ENCODE measurements at places on chromosomes 1 and 21.

DNA sequence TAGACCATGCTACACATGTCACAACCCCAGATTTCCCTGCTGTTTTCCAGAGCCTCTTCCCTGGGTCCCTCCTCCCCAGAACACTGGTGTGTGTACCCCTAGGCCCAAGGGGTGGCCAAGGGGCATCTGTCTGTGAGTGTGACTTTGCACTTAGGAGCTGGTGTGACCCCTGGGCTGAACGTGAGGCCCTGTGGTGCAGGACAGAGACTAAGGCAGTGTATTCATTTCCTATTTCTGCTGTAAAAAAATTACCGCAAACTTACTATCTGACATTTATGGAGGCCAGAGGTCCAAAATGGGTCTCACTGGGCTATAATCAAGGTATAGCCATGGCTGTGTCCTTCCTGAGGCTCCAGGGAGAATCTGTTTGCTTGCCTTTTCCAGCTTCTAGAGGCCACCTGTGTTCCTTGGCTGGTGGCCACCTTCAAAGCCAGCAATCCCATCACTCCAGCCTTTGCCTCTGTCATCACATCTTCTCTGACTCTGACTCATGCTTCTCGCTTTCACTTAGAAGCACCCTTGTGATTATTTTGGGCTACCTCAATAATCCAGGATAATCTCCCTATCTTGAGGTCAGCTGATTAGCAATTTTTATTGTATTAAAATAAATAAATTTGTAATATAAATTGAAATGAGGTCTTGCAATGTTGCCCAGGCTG is 24.0 kb upstream of the ELOA start:
- peak; percentile 75 for DNase-seq

- DNase-seq = no peak
Measured at GRCh38 chr1:183584147-183584546, 6.1 kb downstream of the NCF2 start.

DNA sequence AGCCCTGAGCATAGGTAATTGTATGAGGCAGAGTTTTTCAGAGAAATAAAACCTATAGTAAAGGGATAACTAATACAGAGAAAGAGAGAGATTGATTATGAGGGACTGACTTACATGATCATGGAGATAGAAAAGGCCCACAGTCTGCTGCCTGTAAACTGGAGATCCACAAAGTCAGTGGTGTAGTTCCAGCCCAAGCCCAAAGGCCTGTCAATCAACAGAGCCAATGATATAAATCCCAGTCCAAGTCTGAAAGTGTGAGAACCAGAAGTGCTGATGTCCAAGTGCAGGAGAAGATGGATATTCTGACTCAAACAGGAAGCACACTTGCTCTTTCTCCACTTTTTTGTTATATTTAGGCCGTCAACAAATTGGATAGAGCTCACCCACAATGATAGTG is 340.1 kb upstream of the RGS18 start:
- DNase-seq = no peak

- DNase-seq = no peak
Measured at GRCh38 chr1:101905283-101905835, 91.4 kb downstream of the OLFM3 start.

DNA sequence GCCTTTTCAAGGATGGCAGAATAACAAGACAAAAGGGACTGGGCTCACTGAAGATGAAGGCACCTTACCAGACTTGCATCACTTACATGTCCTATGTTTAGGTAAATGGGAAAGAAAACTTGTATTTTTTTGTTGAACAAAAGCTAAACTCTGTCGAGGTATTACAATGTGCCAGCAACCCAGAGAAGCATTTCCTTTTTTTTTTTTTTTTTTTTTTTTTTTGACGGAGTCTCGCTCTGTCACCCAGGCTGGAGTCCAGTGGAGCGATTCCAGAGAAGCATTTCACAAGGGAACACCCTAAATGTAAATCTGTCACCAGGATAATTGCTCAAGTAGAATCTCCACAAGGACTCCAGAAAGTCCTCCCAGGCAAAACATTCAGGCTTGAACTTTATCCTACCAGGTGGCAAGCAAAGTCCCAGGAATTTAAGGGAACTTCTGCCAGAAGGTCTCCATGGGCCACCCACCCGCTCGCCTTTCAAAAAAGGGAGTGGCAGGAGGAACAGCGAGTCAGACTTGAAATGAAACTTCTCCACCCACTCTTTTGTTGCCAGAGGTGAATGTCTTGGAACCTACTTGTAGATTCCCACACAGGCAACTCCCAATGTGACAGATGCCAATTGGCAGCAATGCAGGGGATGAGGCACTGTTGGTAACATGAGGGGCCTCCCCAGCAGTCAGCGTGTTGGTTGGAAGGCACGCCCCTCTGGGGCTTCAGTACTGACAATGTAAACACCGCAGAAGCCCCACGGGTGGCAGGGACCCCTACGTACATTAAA is 125.0 kb downstream of the TIAM1 start:
- DNase-seq = peak; percentile 14

GRCh38 chr1:110011527-110012041 is 22.8 kb upstream of the STRIP1 start:
- peak; percentile 73 for DNase-seq

- DNase-seq = peak; percentile 30
Measured at GRCh38 chr1:51784997-51785421, 93.5 kb downstream of the NRDC start.

- DNase-seq = peak; percentile 72
Measured at GRCh38 chr1:42922687-42923366, 35.8 kb downstream of the SLC2A1 start.

DNA sequence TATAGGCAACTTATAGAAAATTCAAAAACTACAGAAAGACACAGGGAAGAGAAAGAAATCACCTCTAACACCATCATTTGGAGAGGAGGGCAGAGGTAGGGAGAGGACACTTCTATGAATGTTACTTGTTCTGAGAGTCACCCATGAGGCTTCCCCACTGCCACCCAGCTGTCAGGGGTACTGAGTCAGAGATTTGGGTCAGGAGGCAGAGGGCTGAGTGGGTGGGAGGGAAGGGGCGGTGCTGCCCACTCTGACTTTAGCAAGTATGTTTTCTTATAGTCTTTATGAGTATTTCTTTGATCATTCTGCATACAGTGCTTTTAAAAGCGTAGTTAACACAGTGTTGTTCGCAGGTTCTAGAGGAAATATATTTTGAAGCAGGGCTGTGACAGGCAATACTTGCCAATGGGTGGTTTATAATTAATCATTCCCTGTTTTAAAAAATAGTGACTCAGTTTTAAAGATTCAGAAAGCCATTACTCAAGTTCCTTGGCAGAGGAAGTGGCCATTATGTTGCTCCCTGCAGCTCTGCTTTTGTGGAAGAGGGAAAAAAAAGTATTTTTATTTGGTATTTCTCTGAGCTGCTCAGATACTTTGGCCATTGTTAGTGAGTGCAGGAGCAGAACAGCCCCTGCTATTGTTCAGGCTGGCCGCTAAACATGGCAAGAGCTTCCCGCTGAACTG is 18.3 kb downstream of the IL6R start:
- peak; percentile 47 for DNase-seq

DNA sequence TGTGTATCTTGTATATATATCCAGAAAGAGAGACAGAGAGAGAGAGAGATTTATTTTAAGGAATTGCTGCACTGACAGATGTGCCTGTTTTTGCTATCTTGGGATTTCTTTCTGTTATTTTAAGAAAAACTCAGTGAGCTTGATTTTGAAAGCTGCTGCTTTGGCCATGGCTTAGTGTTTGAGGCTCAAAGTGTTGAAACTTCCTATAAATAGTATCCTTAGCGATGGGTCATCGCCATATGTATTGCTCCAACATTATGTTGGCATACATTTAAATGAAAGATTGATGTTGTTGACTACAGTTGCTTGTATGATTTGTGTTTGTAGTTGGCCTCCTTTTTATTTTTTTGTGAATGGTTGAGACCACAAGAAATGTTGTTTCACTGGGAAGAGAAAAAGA is 29.0 kb upstream of the NTPCR start:
- DNase-seq = no peak

GRCh38 chr1:174946031-174946430 is 53.7 kb upstream of the CACYBP start:
- DNase-seq = no peak

- DNase-seq = no peak
Measured at GRCh38 chr1:222165629-222166028, 382.3 kb downstream of the HHIPL2 start.

- no peak for DNase-seq
Measured at GRCh38 chr1:209613400-209614150, 30.1 kb downstream of the CAMK1G start.

GRCh38 chr1:212127221-212127620 is 91.7 kb downstream of the DTL start:
- no peak for DNase-seq

DNA sequence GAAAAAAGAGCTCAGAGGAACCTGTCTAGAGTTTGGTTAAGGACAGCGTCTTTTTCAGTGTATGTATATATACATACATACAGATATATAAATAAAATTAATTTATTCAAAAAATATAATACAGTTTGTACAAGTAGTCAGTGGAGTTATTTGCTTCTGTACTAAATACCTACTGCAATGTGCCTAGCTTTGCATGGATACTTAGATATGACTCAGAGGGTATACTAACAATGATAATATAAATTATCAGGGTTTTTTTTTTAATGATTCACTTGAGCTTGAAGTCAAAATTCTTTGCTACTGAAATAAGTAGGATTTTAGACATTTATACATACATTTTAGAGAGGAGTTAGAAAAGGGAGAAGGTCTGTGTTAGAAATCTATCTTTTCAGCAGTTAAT is 117.9 kb downstream of the PHTF1 start:
- no peak for DNase-seq

DNA sequence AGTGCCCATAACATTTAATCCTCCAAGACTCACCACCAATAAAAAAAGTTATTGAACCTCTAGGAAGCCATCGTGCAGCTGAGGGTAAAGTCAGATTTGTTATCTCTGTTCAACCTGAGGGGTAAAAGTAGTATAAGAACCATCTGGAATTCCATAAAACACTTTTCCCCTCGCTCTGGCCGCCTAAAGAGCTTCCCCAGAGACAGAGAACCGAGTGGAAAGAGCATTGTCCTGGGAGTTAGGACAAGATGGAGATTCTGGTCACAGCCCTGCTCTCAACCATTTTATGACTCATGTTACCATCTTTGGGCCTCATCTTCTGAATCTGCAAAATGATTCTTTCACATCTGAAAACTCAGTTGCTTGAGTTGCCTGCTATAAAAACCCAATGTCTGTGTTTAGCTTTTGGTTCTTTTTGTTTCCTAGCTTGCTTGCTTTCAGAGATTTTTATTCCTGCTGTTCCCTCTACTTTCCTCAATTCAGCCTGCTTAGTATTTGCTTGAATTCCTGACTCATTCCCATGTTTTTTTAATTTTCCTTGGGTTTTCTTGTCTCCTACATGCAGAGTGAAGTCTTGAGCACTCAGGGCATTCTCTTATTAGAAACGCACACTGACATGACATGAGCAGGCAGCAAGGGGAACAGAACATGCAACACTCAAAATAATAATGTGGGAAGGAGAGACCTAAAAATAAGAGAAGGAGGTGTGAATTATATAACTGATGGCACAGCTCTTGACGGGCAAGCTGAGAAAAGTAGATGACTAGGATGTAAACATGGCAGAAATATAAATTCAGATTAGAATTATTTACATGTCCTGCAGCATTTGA is 1.7 kb downstream of the EPHX4 start:
- no peak for DNase-seq

- peak; percentile 83 for DNase-seq
Measured at GRCh38 chr1:154221278-154222001, 685 bp downstream of the UBAP2L start.

DNA sequence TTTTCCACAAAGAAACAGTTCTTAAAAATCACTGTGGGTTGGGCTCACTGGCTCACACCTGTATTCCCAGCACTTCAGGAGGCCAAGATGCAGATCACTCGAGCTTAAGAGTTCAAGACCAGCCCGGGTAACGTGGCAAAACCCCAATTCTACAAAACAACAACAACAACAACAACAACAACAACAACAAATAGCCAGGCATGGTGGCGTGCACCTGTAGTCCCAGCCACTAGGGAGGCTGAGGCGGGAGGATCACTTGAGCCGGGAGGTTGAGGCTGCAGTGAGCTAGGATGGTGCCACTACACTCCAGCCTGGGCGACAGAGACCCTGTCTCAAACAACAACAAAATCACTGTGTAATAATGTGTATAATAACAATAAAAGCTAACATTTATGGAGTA is 40.8 kb downstream of the CDCP2 start:
- DNase-seq = no peak

- peak; percentile 78 for DNase-seq
Measured at GRCh38 chr1:200673952-200674823, 4.5 kb upstream of the DDX59 start.

GRCh38 chr1:156060937-156061636 is at the start of gene RAB25:
RAB25 (plus strand) TSS chr1:156061160; CDS start chr1:156061401, 241 bp downstream.
- no peak for DNase-seq

DNA sequence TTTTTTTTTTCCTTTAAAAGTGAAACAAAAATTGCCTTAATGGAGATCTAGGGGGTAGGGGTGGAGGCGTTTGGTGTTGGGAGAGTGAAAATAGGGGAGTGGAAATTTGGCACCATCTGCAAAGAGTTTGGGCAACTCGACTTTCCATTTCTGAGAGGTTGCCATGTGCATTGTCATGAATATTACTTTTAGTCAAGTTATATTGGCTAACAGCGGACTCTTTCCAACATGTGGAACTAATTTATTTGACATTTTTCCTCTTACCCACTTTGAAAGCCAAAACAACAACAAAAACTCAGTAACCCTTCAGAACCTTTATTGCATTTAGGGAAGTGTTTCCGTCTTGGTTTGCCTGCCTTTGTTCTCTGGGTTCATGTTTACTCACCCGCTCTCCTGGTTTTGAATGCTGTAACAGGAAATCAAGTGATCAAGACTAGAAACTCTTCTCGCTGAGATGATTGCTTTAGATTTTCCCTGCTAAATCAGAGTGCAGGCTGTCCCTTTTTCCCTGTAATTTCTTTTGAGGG is 70.4 kb downstream of the CACHD1 start:
- peak; percentile 62 for DNase-seq

DNA sequence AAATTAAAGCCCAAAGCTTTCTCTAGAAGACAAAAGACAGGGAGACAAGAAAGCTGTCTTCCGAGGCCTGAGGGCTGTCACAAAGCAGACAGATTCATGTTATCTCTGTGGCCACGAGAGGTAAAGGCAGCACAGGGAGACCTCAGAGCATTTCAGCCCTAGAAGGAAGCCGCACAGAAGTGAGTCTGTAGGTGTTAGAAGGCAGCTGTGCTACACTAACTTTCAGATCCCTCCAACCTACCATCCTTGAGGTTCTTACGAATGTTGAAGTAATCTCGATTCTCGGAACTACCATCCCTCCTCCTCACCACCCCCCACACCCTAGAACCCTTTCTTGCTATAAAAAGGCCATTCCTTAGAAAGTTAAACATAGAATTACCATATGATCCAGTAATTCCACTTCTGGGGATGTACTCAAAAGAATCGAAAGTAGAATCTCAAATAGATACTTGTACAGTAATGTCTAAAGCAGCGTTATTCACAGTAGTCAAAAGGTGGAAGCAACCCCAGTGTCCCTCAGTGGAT is 21.5 kb upstream of the LYST start:
- DNase-seq = no peak
